Activated CD8-positive, alpha-beta T cell treated with anti-CD3 and anti-CD28 coated beads for 36 hours (primary cell): ENCODE measurements at places on chromosomes 3 and 15.

- DNase-seq = no peak
Measured at GRCh38 chr3:42302924-42303634, 37.1 kb upstream of the CCK start.

- DNase-seq = peak; percentile 67
Measured at GRCh38 chr15:69973102-69973714, 124.5 kb downstream of the TLE3 start.

DNA sequence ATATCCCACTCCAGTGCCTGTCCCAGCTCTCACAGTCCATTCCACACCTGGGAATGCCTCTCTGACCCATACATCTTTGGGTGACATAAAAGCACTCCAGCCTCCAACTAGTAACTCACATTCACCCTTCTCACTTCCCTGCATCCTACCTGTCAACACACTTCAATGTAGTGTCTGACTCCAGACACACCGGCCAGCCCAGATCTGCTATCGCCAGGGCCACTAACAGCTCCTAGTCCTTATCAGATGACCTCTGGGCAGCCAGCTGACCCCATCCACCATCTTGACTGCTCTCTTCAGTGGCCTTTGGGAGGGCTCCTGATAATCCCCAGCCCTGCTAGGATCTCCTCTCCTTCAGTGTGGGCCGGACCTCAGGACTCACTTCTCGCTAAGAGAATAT, 2.9 kb upstream of the MCM2 start:
- DNase-seq = no peak

- DNase-seq = no peak
Measured at GRCh38 chr3:45572755-45573154, 21.8 kb upstream of the LIMD1 start.

DNA sequence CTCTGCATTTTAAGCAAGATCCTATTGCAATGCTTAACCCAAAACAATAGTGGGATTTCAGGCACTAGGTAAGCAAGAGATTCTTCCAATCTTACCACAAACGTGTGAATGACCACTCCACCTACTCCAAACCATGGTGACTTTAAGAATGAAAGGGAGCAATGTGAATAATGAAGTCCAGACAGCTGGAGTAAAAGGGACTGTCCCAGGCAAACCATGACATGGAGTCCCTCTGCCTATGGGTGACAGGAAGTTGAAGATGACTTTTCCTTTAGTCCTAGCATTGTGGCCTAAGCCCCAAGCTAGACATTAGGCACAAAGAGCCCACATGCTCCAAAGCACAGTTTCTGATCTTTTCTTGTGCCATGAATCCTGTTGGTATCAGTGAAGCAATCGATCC, 179.0 kb downstream of the SHQ1 start:
- DNase-seq = no peak

GRCh38 chr15:62933386-62933785, 109.2 kb upstream of the TPM1 start:
- no peak for DNase-seq

DNA sequence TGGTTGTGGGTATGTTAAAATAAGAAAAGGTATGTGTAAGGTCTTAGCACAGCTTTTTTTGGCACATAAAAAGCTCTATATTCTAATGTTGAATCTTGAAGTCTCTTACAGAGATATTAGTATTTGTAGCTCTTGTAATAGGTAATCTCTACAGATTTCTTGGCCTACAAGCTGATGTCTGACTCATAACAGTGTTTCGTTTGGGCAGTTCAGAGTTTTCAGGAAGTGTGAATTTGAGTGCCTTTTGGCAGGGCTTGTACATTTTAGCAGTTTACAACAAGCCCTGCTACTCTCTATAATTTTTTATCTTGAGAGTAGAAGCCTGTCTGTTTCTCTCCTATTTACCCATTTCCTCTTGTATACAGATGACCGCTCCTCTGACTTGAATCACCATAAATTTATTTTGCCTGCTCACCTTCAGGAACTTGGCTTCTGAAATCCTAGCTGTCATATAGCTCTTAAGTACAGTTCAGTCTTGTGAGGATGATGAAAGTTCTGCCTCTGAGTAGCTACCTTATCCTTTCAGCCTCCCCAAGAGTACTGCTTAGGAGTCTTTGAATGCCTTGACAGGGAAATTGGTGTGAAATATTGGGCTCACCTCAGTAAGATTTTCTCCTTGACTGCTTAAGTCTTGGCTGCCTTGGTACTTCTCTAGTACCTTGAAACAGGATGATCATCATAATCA, 419.9 kb upstream of the RARB start:
- DNase-seq = no peak

DNA sequence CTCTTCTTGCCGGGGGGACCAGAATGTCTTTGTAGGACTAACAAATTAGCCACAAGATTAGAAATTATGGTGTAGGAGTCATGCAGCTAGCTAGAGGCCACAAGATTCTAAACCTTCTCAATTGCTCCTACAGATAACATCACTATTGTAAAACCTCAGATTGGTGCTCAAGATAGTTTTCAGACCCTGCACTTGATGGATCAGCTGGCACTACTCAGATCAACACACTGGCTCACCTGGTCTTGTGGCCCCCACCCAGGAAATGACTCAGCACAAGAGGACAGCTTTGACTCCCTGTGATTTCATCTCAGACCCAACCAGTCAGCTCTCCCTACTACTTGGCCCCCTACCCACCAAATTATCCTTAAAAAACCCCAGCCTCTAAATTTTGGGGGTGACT, 124.1 kb upstream of the RASGRP1 start:
- peak; percentile 89 for DNase-seq

DNA sequence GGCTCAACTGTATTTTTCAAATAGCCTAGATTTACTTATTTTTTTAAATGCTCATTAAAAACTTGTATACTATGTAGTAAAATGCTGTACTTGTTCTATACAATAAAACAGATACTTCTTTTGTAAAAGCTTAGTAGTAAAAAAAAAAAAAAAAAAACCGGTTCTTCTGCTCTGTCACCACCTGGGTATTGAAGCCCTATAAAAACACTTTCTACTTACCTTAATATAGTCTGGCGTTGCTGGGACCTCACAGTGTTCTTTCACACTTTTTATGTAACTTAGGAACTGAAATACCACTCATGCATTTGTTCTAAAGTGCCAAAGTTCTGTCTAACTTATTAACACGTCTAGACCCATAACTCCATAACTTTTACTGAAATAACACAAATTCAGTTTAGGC, 61.4 kb downstream of the TASOR start:
- DNase-seq = no peak

GRCh38 chr3:180749796-180750195, 70.5 kb upstream of the CCDC39 start:
- no peak for DNase-seq

GRCh38 chr3:23952646-23953045, 7.6 kb downstream of the NR1D2 start:
- no peak for DNase-seq

- DNase-seq = no peak
Measured at GRCh38 chr15:41951571-41951970, 20.8 kb downstream of the EHD4 start.

GRCh38 chr15:66496951-66497501, 536 bp downstream of the SNAPC5 start:
- peak; percentile 9 for DNase-seq

DNA sequence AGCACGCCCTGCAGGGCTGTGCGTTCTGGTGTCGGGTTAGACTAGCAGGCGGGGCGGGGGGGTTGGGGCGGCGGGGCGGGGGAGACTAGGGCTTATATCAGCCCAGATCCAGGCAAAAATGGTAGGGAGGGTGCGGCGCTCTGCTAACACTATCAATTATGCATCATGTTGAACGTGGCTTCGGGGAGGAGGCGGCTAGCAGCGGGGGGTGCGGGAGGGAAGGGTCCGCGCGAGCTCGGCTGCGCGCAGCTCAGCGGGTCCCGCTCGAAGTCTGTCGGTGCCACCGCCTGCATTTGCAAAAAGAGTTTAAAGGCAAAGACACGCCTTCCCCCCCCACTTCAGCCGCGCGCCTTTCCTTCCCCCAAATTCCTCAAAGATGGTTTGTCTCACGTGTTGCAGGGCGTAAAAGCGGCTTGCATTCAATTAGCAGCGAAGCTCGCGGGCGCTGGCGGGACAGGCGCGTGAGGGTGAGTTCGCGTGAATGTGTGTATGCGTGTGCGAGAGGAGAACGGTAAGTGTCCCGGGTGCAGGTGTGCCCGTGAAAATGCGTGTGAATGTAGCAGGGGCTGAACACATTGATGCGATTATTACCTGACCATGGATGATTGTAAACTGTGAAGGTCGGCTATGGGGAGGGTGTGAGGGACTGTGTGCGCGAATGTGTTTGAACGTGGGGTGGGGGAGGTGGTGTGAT, at the start of gene ISLR2:
Gene ISLR2, plus strand, starts transcription at position 432 of the 694 bp plus-strand sequence. CDS start 2,169 bp downstream, outside the sequence.
- DNase-seq = peak; percentile 11

- no peak for DNase-seq
Measured at GRCh38 chr3:5110337-5110736, 11.8 kb upstream of the ARL8B start.

GRCh38 chr3:42345811-42346210, 64.6 kb downstream of the LYZL4 start:
- no peak for DNase-seq

GRCh38 chr15:74294010-74294409, 57.9 kb downstream of the CCDC33 start:
- DNase-seq = no peak

DNA sequence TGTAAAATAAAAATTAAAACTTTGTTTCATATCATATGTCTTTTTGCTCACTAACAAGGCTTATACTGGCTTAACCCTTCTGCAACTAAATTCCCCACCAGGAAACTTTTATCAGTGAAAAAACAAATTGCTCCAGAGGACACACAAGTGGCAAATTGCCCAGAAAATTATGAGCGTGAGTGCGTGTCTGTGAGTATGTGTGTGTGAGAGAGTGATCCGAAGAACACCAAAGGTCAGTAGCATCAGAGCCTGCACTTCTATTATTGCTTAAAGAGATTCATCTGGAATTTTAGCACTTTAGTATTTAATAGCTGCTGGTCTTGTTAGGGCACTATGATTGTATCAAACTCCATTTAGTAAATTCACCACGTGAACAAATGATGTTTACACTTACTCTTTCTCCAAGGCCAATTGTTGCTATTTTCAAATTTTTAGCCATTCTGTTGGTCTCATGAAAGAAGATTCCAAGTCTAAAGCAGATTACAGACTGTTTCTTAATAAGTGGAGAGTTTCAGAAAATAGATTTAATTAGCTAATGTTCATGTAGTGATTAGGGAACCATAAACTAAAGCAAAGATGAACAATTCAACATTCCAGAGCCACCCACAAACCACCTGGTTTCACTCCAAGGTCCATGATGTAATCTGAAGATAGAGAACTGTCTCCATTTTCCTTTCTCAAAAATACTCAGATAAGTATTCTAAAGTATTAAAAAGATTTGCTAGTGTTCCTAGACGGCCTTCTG, 91.1 kb upstream of the IL12A start:
- no peak for DNase-seq

DNA sequence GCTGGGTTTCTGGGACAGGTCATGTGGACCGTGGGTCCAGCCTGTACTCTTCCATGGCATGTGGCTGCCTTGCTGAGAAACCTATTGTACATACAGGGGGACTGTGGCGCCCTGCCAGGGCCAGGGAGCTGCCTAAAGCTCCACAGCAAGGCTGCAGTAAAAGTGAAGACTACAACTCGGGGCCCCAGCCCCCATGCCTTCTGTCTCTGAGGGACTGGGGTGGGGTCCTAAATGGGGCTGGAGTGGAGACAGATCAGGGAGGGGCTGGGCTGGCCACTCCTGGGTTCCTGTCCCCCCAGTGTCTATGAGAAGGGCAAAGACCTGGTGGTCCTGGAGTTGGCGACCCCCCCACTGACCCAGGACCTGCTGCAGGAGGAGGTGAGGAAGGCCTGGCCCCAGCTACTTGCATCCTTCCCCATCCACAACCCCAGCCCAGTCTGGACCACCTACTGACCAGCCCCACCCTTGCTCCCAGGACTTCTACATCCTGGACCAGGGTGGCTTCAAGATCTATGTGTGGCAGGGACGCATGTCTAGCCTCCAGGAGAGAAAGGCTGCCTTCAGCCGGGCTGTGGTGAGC, 7.3 kb downstream of the VILL start:
- no peak for DNase-seq

DNA sequence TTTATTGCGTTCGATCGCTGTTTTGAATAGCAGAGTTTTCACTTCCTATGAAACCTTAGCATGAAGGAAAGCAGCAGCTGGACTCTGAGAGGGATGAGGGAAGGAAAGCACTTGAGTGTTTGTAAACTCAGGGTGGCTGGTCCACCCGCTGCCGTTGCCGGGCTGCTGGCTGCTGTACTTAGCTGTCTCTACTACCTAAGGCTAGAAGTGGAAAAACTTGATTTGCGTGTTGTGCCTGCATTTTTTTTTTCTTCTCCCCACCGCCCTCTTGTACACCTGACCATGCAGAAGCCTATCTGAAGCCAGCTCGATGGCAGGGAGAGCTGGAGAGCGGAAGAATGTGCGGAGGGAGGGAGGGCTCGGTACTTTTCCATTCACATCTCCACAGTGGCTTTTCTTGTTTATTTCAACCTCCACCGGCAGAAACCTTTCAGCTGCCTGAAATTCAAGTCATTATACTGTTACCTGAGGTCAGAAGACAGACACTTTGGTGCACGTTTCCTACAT, 4.8 kb upstream of the BCL6 start:
- no peak for DNase-seq

GRCh38 chr3:175861916-175862315, 1002.8 kb downstream of the NAALADL2 start:
- DNase-seq = no peak

DNA sequence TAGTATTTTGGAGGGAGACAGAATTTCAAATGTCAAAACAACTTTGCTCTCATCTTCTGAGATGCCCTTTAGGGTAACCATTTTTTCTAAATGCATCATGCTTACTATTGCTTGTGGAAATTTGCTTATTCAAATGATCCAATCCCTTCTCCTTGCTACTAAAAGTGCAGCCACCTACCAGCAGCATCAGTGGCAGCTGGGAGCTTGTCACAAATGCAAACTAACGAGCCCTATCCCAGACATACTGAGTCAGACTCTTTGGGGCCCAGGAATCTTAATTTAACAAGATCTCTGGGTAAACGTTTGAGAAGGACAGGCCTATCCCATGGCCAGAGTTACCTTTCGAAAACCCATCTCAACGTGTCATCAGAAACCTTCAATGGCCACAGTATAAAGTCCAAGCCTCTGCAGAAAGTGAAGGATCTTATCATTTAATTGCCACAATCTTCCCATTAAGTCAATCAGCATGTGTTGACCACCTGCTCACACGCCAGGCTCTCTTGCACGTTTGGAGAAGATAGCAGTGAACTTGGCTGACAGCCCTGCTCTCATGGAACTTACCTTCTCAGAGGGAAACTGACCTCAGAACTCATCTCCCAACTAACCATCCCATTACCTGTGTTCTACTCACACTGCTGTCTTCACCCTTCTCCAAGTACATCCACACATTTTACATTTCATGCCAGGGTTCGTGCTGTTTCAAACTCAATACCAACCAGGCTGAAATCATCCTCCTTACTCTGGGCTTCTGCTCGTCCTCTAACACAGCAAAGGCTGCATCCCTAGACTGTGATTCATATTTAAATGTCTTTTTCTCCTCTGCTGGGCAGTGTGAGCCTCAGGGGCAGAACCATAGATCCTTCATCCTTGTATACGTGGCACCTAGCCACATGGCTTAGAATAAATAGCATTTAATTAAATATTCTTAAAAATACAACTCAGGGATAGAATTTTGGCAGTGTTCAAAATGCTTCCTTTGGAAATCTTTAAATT, 24.8 kb upstream of the VGLL4 start:
- no peak for DNase-seq
